ENCODE measurements at places on chromosomes 5 and 9.

- no peak for DNase-seq
Observed at GRCh38 chr5:150398722-150399523, 13.8 kb downstream of the CD74 start.

DNA sequence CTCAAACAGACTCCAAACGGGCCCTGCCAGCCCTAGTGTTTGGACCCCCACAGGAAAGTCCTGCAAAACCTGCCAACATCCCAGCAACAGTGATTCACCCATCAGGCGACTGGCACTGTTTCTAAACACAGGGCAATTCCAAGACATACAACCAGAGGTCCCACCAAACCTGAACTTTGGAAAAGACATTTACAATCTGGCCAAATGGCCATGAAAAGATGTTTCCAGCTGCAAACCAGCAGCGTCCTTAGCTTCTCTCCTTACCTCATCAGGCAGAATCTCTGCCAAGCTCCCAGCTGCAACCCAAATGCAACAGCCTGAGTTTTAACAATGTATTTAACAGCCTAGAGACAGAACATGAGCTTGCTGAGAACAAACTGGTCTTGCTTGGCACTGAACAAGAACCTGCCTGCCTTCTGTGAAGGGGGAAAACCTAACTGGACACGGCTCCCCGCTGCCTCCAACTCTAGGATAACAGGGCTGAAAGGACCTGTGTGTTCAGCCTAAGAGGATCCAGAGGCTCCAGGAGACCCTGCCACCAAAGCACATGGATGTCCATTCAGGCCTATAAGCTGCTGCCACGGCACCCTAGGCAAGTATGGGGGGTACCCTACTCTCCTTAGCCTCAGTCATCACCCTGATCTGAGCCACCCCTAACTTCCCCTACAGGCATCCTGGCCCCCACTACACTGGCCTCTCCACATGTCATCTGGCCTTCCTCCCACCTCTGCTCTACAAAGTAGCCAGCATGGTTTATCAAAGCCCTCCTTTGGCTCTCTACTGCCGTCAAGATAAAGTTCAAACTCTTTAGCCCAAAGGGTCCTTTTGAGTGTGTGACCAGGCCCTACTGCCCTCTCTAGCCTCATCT, 5.6 kb downstream of the P4HA2 start:
- no peak for DNase-seq

- no peak for DNase-seq
Observed at GRCh38 chr9:129068990-129069861, 11.7 kb upstream of the DOLPP1 start.

DNA sequence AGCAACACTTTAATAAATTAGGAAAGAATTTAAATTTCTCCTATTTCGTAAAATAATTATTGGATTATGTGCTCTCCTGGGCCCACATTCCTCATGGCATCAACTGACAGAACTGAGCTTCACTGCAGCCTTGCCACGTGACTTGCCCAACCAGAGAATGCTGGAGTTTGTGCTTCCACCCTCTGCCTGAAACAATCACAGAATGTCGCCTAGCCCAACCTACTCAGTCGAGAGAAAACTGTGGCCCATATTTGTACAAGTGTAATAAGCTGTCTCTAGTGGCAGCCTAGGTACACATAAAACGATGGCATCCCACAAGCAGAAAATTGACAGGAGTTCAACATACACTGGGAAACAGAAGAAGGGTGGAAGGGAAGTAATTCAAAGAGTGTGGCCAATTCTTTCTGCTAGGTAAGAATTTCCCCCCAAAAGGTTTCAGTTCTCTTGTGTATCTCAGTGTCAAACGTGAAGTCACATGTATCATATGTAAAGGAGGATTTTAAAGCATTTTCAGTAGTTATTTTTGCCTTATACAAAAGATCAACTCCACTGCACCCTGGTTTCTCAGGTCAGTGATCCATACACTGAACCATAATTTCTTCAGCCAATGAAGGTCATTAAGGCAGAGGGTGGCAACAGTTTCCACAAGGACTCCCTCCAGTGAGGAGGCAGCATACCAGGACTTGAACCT, 41.7 kb downstream of the ZNF608 start:
- DNase-seq, result no peak

DNA sequence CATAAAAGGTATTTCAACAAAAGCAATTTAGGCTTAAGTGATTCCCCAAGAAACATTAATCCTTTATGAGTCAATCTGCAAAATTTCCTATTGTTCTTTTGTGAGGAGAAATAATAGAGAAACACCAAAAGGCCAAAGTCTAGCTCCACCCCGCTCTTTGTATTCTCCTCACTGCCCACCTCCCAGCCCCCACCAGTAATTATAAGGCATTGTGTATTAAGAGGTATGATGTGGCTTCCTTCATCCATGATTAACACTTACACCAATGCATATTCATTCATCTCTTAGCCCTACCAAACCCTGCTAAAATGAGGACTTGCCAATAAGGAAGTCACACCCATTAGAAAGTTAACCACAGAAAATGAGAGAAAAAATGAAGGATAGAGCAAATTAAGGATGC, 105.3 kb upstream of the SPATA31D4 start:
- DNase-seq, result no peak

GRCh38 chr5:165119175-165119574, 1613.8 kb downstream of the MAT2B start:
- no peak for DNase-seq

- no peak for DNase-seq
Observed at GRCh38 chr5:122458278-122458872, 146.3 kb downstream of the SNCAIP start.

DNA sequence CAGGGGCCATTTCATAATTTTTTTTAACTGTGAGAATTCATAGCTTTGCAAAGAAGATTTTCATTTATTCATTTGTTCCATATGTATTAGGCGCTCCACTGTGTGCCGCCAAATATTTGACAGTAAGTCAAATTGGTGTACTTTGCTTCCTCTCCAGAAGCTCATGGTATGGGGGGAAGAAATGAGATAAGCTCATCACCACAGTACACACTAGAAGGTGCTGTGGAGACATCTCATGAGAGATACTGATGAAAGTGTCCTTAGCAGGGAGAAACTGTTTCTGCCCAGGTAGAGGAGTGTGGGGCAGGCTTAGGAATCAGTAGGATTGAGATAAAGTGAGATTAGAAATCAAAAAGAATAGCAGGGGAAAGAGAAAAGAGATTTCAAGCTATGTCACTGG, 136.2 kb downstream of the CDH6 start:
- DNase-seq, result no peak

DNA sequence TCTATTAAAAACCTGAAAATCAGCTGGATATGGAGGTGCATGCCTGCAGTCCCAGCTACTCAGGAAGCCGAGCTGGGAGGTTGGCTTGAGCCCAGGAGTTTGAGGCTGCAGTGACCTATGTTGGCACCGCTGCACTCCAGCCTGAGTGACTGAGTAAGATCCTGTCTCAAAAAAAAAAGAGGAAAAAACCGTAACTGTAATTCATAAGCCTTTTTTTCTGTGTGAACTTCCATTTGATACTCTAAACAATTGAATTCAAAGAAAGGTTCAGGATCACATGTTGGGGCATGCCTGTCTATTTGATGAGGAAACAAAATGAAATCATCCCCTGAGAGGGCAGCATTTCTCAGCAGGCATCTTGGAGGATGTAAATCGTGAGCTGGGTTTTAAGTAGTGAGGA, 38.8 kb downstream of the ITGA2 start:
- DNase-seq, result no peak

DNA sequence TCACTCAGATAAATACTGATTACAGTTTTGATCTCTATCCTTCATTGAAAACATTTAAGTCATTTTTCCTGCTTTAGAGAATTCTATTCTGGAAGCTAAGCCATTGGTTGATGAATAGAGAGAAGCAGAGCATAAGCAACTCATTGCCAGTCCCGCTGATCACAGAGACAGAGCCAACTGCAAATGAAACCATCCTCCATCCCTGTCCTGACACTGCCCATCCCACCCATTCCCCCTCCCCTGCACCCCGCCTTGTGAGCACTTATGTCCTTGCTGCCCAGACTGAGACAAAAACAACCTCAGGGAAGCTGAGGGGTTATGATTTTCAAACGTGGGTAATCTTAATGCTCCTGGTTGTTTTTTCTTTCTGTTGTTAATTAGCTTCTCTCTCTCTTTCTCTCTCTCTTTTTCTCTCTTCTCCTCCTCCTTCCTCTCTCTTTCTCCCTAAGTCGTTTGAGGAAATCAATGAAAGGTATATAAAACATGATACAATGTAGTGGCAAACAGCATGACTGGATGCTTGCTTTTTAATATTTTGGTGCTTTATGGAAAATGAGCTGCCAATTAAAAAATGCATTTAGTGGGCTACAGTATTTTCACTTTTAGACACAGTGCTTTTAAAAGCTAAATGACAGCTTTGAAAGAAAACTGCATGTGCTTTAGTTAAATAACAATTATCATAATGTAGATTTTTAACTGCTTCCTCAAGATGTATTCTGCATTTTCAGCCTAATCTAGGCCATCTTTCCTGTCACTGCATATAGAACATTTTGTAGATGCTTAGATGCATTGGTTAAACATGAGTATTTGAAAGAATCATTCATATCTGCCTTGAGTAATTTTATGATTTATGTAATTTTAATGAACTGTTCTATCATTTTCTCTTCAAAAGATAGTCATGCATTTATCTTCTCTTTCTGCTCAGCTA, 57.3 kb downstream of the CMYA5 start:
- DNase-seq, result no peak

DNA sequence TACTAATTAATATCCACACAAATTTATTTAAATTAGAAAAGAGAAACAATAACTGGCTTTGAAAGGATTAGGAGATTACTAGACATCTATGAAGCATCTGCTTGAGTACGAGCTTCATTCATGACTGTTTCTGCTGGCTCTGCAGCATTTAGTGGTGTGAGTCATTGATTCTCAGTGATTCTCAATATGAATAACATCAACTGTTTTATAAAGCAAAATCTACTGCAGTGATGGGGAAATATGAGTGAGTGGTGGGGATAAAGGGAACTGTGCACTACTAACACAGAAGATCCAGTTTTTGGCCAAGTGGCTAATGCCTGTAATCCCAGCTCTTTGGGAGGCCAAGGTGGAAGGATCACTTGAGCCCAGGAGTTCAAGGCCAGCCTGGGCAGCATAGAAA, 8.4 kb downstream of the FNBP1 start:
- no peak for DNase-seq

GRCh38 chr9:130912932-130913598, 16.5 kb upstream of the QRFP start:
- DNase-seq, result no peak

DNA sequence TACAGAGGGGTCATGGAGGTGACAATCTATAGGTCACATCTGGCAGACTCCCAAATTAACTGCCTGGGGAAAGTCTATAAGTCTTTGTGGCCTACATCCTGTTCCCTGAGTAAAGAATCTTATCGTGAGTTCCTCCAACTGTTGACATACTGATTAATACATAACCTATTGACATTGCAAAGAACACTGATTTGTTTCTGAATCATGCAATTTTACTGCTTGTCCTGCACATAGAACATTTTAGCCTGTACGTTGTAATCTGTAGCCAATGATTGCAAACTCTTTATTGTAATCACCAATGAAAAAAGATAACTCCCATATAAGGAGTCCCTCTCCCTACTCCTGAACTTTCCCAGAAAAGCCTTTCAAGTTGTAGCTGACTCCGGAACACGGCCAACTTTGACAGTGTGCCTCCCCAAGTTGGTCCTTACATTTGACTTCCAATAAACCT, 18.8 kb upstream of the OR2K2 start:
- DNase-seq, result no peak

DNA sequence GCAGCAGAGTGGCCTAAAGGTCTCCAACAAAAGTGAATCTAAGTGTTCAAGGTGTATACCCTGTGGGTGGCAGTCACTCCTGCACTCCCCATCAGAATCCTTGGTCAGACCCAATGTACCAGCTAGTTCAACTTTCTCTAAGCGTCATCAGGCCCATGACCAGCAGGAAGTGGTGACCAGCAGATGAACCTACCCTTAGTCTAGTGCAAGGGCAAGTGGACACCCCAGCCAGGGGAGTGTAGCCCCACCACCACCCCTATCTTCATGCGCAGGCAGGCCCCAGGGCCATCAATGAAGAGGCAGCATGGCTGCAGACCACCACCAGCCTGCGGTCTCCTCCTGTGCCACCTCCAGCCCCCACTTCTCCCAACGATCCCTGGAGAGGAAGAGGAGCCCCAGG, 213.1 kb downstream of the AGTPBP1 start:
- DNase-seq, result no peak

GRCh38 chr5:124383693-124384092, 362.7 kb downstream of the ZNF608 start:
- no peak for DNase-seq

- DNase-seq, result no peak
Observed at GRCh38 chr5:102090770-102091169, 205.3 kb downstream of the SLCO4C1 start.

DNA sequence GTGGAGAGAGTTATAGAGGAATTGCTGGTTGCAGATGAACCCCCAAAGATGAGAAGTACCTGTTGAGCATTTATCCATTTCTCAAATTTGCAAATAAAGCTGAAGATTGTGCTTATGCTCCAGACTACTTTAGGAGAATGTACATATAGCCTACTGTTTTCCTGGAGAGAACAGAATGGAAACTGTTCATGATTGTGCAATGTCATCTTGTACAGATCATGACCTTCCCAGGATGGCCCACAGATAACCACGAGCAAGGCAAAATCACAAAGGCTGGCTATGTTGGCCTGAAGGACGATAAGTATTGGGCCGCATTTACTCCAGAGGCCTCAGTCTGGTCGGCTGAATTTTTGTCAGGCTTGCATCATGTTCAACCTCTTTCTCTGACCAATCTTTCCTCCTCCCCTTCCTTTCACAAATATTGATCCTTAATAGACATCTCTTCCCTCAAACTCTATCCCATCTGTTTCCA, 28.5 kb upstream of the RICTOR start:
- no peak for DNase-seq

DNA sequence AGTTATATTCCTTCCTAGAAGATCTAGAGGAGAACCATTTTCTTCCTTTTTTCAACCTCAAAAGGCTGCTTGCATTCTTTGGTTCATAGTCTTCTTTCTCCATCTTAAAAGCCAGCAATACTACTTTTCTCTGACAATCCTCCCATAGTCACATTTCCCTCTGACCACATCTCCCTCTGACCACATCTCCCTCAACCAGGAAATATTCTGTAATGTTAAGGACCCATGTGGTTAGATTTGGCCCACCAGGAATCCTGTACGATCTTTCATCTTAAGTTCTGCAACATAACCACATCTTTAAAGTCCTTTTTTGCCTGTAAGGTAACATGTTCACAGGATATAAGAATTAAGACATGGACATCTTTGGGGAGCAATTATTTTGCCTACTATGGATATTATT, 179.4 kb upstream of the SPEF2 start:
- no peak for DNase-seq

GRCh38 chr9:37937366-37937765, 33.4 kb upstream of the SLC25A51 start:
- no peak for DNase-seq

- no peak for DNase-seq
Observed at GRCh38 chr9:26012797-26013196, 334.6 kb upstream of the TUSC1 start.

- no peak for DNase-seq
Observed at GRCh38 chr5:35741971-35742370, 114.7 kb upstream of the IL7R start.

GRCh38 chr9:127388037-127388855, 8.7 kb upstream of the SLC2A8 start:
- peak; percentile 56 for DNase-seq
